ENCODE measurements at places on chromosomes 16 and 17.

DNA sequence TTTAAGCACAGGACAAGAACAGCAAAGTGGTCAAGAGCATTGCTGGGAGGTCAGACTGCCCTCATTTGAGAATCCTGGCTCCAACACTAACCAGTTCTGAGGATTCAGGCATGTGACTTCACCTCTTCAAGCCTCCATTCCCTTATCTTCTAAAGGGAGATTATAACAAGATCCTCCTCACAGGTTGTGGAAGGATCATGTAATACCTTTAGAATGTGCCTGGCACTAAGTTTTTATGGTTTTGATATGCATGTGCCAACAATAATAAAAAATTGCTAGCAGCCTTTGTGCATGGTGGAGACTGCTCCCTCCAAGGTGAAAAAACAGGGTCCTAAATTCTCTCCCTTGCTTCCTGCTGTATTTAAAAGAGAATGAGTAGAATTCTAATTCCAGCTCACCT is 36.0 kb upstream of the ADAMTS18 start:
- no peak for DNase-seq

- DNase-seq, result no peak
Observed at GRCh38 chr16:20660325-20660724, 37.2 kb downstream of the ACSM1 start.

- DNase-seq, result no peak
Observed at GRCh38 chr17:79632432-79632735, 21.5 kb upstream of the RBFOX3 start.

DNA sequence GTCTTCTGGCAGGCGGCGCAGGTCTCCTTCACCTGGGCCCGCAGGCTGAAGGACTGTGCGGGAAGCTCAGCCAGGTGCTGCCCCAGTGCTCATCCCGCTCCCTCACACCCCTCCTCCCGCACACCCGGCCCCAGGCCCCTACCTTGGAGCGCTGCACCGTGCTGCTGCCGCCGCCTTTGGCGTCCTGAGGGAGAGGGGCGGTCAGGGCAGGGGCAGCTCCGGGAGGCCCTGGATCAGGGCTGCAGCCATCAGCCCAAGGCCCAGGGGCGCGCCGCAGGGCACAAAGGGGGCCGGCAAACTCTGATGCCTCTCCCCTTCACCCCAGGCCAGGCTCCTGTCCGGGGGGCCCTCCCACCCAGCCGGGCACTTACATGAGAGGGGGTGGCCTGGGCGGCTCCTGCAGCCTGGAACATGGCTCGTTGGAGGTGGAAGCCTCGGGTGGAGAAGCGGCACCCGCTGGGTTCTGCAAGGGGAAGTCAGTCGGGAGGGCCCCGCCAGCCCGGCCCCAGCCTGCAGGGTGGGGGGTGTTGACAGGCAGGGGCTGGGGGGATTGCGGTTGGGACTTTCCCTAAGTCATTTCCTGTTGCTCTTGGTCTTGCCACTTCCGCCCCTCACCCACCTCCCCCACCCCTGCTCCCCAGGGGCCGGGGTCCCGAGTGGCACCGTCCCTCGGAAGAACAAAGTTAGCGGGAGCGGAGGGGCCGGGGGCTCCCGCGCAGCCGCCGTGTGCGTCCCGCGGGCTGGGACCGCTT is 863 bp downstream of the LIMD2 start:
- no peak for DNase-seq

DNA sequence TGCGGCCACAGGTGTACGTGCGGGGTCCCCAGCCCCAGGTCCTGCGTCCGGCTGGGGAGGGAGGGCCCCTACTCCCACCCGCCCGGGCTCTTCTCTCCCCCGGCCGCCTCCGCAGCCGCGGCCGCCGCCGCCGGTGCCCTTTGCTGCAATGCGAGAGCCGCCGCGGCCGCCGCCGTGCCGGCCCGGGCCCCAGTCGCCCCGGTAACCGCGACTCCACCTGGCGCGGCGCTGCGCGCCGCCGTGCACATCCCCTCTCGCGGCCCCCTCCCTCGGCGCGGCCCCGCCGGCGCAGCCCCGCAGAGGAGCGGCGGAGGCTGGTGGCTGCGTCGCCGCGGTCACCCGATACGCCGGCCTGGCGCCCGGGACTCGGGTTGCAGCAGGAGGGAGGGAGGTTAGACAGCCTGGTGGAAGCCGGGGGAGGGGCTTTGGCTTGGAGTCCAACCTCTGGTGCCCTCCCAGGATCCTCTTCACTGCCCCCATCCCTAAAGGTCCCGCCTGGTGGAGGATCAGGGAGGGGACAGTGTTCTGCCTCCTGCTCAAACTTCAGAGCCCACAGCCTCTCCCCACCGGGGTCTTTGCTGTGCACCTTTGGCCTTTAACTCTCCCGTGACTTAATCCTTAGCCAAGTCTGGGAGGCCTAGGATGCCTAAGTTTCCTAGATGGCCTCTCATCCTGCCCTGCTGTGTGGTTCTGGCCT is 32.9 kb downstream of the SRCIN1 start:
- DNase-seq, result no peak

DNA sequence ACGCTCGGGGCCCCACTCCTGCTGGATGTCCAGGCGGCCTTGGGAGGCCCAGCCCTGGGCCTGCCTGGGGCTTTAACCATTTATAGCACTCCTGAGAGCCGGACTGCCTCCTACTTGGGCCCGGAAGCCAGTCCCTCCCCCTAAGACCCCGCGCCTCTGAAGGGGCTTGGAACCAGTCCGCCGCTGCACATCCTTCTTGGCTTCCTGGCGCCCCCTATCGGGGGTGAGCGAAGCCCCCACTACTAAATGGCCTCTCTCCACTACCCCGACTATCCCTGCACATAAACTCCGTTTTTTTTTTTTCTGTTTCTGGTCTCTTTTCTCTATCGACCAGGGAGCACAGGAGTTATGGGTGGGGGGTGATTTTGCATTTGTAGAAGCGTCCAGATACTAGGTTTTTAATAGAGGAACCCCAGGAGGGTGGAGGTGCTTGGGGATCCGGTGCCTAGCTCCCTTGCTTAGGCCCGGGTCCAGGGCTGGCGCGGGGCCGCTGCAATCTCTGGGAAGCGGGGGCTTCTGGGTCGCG is 633 bp upstream of the NOL3 start:
- no peak for DNase-seq

DNA sequence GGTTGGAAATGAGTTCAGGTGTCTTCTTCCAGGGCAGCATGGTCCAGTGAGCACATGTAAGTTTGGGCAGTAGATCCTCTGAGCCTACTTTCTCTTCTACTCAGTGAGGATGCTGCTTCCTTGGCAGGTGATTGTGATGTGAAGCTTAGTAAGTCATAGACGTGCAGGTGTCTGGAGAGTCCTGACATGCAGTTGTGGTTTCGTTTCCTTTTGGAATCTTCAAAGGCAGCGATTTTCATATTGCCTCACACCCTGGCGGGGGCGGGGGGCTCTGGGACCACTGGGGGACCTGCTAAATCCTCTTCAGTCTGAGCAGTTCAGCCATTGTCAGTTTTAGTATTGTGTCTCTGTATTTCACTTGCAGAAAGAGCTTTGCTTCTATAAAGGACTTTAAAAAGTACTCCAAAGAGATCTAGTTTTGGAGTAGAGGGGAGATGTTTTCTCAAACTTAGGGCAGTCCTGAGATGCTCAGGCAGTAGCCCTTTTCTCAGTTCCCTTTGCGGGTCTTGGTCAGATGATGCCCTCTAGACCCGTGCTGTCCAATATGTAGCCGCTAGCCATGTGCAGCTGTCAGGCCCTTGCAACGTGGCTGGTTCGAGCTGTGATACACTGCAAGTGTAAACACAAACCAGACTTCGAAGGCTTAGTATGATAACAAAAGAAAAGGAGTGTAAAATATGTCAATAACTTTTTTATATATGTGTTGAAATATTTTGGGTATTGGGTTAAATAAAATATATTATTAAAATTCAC is 4.0 kb upstream of the CDK5R1 start:
- DNase-seq, result no peak

DNA sequence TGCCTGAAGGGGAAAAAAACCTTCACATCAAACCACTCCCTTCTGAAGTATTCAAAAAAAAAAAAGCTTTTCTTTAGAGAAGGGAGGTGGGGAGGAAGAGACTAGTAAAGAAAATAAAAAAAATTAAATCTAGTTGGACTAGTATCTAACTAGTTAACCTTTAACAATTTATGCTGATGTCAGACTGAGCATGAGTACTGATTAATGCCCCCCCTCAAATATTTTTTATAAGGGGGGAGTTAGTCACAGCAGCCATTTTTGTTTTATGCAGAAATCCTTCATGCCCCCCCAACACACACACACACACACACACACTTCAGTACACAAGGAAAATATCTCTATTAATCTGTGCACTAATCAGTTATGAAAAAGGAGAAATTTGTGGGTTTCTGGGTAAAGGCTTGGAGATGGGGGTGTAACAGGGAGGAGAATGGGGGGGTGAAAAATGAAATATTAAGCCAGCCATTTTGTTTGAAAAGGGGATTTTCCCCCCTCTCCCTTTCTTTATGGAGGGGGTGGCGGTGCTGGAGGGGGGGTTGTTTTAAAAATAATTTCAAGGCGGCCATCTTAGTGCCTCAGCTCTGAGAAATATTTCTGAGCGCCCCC is 4.7 kb upstream of the CHD3 start:
- no peak for DNase-seq

- no peak for DNase-seq
Observed at GRCh38 chr16:72739577-72739976, 308.4 kb downstream of the ZFHX3 start.

Data from brain pericyte (primary cell).